ENCODE measurements at places on chromosomes 4 and X. TPM values are rescaled to one million over a fixed set of nuclear protein-coding genes. Genes with fewer than 3 reads are reported as not detected.

ADH1B gene
- total RNA-seq: 535 TPM

ADH7 gene
- not detected for total RNA-seq

AIMP1 gene
- total RNA-seq: 29.9 TPM

RAP1GDS1 gene
- total RNA-seq: 62.2 TPM

RBMX2 gene
- 24.8 TPM for total RNA-seq

KLB gene
- total RNA-seq: not detected

PDGFC gene
- 30.5 TPM for total RNA-seq

TIMM8A gene
- total RNA-seq: 8.8 TPM

GRPR gene
- total RNA-seq: not detected

- no peak for DNase-seq
These were observed 40.2 kb upstream of the NDNF start for GRCh38 chr4:121112530-121112929.

DNA sequence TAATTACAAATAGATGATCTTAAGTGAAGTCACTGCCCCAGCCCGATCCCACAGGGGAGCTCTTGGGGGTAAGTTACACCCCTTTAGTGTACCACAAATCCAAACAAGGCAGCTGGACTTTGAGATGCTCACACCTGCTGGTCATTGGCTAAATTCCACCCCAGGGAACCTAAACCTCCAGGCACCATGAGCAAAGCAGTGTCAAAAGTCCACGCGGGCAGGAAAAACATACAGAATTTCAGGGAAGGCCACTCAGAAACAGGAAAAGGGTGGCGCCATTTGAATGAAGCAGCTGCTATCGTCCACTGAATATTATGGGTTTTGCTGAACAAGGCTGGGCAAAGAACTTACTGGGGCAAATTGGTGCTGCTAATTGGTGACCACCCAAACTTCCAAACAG is 30.9 kb downstream of the SUPT20HL1 start:
- no peak for DNase-seq

DNA sequence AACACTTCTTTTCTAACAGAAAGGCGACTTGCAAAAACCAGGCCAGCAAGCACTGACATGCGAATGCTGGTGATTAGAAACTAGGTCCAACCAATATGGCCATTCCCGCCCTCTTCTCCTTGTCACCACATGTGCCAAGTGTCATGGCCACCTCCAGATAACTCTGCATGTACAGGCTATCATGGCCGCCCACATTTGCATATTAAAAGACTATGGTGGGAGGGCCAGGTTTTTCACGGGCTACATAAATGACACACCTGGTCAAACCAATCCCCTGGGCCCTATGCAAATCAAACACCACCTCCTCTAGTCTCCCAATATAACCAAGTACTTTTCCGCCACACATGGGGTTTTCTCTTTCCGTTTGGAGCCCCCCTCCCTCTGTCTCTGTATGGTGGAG is 40.1 kb downstream of the NUDT11 start:
- DNase-seq: no peak

DNA sequence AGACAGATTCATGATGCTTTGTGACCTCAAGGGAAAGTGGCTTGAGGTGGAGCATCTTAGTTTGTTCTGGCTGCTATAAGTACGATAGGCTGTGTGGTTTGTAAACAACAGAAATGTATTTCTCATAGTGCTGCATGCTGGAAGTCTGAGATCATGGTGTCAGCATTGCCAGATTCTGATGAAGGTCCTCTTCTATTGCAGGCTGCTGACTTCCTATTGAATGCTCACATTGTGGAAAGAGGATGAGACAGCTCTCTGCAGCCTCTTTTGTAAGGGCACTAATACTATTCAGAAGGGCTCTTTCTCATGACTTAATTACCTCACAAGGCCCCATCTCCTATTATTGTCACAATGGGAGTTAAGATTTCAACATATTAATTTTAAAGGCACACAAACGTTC is 1674.0 kb upstream of the PCDH7 start:
- peak; percentile 45 for DNase-seq

DNA sequence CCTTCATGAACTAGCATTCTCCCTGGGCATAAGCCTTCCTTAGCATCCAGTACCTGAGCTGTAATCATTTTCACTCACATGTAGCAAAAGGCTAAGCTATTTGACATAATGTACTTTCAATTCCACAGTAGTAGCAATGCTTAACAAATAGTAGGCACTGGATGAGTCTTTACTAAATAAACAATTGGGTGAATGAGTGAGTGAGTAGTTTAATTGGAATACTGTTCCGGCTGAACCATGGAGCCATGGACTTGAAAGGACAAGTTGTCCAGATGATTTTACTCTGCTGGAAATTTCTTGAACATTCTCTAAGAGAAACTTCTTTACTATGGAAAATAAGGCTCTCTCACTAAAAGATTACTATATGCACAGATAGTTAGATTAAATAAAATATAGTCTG is 159.3 kb downstream of the FAM47B start:
- no peak for DNase-seq

GRCh38 chr4:37960679-37961450 is 667 bp downstream of the PTTG2 start:
- DNase-seq: no peak

- DNase-seq: no peak
These were observed 17.4 kb downstream of the ADH5 start for GRCh38 chr4:99071159-99071558.

DNA sequence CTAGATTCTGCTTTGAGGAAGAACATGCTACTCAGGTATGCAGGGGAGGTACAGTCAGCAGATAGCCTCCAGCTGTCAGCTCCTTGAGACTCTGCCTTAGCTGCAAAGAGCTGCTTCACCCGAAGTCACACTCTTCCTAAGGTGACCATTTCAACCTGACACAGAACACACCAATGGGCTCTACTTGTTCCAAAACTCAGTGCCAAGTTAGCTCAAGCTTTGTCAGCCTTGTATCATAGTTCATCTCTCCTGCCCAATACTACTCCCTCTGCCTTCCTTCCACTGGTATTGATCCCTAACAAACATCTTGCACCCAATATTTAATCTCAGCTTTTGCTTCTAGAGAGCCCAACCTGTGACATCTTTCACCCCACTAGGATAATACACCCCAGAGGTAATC is 7.8 kb upstream of the SMARCA1 start:
- DNase-seq: no peak

DNA sequence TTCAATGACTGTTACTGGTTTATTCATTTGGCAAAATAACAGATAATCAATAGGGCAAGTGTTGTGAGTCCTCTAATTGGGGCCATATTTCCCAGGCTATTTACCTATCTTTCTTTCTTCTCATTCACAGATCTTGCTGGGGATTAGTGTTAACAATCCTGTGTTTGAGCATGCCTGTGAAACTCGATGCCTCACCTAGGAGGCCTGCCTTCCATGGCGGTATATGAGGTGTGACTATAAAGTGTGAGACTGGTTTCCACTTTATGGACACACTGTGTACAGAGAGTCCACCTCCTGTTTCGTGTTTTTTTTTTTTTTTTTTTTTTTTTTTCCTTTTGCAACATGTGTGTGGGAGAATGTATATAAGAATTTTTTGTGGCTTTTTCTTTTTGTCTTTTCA is 199.3 kb downstream of the BMPR1B start:
- DNase-seq: no peak

DNA sequence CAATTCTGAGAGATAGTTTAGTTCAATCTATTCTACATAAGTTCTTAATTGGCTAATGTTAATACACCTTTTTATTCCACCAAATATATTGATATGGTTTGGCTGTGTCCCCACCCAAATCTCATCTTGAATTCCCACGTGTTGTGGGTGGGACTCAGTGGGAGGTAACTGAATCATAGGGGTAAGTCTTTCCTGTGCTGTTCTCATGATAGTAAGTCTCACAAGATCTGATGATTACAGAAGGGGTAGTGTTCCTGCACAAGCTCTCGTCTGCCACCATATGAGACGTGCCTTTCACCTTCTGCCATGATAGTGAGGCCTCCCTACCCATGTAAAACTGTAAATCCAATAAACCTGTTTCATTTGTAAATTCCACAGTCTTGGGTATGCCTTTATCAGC is 11.3 kb downstream of the PPA2 start:
- DNase-seq: no peak

DNA sequence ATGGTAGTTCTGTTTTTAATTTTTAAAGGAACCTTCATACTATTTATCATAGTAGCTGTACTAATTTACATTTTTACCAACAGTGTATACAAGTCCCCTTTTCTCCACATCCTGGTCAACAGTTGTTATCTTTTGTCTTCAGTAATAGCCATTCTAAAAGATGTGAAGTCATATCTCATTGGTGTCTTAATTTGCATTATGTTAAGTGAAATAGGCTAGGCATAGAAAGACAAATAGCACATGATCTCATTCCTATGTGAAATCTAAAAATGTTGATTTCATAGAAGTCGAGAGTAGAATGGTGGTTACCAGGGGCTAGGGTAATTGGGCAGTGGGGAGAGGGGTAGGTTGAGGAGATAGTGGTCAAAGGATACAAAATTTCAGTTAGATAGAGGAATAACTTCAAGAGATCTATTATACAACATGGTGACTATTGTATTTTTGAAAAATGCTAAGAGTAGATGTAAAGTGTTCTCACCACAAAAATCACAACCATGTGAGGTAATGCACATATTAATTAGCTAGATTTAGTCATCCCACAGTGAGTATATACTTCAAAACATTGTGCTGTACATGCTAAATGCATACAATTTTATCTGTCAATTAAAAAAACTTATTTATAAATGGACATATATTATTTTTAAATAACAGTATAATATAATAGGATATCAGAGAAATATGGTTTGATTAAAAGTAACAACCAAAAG is 58.9 kb downstream of the DIAPH2 start:
- no peak for DNase-seq

- DNase-seq: no peak
These were observed 836.7 kb upstream of the EPHA5 start for GRCh38 chr4:66506985-66507384.

GRCh38 chrX:1546691-1547251 is 9.8 kb upstream of the P2RY8 start:
- DNase-seq: no peak

- no peak for DNase-seq
These were observed 79.5 kb upstream of the IRF2 start for GRCh38 chr4:184553891-184554290.

GRCh38 chrX:39212456-39212855 is 411.2 kb downstream of the MID1IP1 start:
- no peak for DNase-seq

DNA sequence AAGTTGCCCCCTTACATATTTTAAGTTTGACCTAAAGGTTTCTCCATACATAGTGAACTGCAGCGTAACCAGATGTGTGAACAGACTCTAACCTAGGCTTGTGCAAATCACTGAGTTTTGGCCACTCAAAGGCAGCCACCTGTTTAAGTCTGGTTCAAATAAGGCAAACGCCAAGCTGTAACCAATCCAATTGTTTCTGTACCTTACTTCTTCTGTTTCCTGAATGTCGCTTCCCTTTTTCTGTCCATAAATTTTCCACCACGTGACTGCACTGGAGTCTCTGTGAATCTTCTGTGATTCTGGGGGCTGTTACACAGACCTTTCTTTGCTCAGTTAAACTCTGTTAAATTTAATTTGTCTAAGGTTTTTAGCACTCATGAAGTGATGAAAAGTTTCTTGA is 618.8 kb downstream of the GLUD2 start:
- no peak for DNase-seq

DNA sequence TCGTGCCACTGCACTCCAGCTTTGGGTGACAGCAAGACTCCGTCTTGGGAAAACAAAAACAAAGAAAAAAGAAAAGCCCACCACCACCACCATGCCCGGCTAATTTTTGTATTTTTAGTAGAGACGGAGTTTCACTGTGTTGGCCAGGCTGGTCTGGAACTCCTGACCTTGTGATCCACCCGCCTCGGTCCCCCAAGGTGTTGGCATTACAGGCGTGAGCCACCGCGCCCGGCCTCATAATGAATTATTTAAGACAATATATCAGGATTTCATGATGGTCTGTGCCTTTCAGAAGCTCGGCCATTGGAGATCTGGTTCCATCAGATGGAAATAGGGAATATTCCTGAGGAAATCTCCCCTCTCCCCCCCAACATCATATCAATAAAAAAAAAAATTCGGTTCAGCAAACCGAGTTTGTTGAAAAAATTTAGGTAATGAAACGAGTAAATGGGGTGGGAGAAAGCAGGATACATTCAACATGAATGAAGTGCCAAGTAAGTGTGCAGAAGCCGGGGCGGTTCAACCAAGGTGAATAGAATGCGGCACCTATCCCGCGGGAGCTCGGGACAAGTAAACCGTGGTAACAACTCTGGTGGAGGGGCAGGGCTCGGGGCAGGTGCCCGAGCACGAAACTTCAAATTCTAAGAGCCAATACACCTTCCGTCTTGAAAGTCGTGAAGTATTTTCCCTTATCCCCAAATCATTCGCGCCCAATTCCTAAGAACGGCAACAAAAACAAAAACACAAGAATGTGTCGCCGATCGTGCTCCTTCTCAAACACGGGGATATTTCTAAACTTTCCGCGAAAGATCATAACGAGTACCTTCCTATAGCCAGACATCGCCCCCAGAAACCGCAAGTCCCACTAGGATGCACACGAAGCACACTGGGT is 773 bp upstream of the TXLNG start:
- no peak for DNase-seq

GRCh38 chr4:88537709-88538108 is 14.1 kb upstream of the PYURF start:
- no peak for DNase-seq

DNA sequence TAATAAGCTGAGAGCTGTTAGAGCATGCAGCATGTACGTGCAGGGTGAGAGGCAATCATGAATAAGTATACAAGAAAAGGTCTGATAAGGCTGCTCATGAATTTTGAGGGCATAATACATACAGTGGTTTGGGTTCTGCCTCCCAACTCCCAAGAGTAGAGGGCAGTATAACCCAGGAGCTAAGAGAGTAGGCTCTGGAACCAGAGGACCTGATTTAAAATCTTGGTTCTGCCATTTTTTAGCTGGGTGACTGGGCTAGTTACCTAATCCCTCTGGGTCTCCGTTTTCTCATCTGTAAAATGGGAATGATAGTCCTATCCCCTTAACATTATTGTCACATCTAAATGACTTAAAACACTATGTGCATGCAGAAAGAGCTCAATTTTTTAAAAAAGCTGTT is 85.3 kb downstream of the LNX1 start:
- peak; percentile 35 for DNase-seq

DNA sequence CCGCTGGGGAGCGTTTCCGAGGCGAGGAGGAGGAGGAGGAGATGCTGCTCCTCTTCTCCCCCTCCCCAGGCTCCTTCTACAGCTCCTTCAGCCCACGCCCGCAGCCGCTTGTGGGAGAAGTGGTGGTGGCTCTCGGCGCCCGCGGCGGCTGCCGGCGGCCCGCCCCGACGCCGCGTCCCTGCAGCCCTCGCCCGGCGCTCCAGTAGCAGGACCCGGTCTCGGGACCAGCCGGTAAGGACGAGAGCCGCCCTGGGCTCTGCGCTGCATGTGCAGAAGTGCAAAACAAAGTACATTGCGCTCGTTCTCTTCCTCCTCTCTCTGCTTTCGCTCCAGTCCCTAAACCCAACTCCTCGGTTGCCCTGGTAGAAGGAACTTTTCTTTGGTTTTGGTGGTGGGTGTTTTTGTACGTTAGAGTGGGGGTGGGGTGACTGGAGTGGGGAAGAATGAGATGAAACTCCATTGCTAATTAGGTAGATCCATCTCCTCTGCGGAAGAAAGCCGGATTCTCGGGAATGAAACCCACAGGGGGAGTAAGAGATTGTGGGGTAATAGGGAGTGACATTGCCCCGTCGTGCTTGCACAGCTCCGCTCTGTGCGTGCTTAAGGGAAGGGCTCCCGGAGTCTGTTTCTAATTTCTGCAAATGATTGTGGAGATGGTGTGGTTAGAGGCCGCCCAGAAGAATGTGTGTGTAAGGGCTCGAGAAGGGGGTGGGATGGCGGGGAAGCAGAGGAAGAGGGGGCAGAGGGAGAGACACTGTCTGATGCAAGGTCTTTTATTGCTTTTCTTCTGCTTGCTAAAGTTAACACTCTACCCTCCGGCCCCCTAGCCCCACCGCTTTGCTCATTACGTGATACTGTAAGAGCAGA is 677 bp downstream of the PTPN13 start:
- peak; percentile 90 for DNase-seq
